Midbrain (tissue), 1 donor: ENCODE measurements at places on chromosomes 11 and 22.

GRCh38 chr11:67356864-67357561, 3.7 kb upstream of the POLD4 start:
- DNase-seq: peak; percentile 38

- DNase-seq: peak; percentile 59
Observed at GRCh38 chr11:7892840-7893254, 38.2 kb downstream of the OR10A6 start.

GRCh38 chr22:23834406-23834792, 4.4 kb downstream of the DERL3 start:
- no peak for DNase-seq

DNA sequence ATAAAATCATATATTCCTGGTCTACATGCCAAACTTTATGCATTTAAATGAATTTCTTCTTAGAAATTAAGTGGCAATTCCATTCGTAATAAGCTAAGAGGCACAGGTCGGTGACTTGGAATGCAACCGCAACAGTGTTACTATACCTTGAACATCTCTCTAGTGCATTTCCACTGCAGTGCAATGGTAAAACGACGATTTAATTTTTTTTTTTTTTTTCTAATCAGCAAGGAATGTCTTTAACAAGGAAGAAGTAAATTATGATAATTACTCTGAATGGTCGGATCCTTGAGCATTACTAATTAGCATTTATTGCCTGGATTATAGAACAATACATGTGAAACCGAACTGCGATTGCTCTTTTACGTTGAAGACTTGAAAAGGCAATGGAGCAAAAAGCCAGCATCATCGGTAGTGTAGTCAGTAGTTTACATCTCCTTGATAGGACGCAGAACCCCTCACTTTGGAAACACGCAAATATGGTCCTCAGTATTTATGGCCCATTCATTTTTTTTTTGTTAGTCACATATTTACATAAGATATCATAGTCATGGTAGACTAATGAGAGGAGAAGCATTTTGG, 20.2 kb downstream of the BLID start:
- DNase-seq: no peak

DNA sequence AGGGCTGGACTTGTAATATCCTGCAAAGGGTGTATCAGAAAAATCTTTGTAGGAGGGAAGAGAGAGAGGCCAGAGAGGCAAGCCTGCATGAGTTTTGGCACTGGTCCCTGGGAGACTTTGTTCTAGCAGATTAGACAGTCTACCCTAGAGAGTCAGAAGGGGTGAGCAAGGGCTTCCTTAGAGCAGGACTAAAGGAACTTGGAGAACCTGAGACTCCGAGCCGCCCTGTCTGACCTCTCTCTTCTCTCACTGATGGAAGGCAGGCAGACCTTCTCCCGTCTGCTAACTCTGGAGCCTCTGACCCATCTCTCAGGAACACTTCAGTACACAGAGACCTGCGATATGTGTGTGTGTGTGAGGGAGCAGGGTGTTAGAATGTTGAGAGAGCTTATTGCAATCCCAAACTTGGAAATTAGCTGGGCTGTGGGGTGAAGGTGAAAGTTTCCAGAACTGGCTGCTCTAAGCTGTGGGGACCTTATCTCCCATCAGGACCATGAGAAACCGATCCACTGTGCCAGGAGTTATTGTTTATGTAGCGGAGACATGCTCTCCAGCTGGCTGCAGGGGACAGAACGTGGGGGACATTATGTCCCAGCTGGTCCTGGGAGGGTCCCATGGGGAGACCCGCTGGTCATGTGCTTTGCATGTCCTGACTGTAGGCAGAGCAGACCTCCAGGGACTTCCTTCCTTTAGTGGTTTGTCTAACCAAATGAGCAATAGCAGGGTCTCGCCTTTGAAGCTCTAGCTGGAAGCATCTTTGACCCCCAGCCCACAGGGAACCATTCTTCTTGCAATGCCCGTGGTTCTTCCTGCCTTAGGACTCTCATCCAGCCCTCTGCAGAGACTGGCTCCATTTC, 51.1 kb downstream of the TIMP3 start:
- DNase-seq: no peak

- DNase-seq: no peak
Observed at GRCh38 chr11:103486604-103487003, 377.4 kb downstream of the DYNC2H1 start.
